Hindlimb muscle (tissue), 1 donor: ENCODE measurements at places on chromosomes 5 and 9. TPM values are rescaled to one million over a fixed set of nuclear protein-coding genes. Genes with fewer than 3 reads are reported as not detected.

The KCTD16 gene
- 0.08 TPM for polyA plus RNA-seq

The CYLC2 gene
- not detected for polyA plus RNA-seq

The ZNF483 gene
- polyA plus RNA-seq: 1.5 TPM

The GLDC gene
- 1.3 TPM for polyA plus RNA-seq

The HMCN2 gene
- polyA plus RNA-seq: 7.5 TPM

The SEC16A gene
- 38.4 TPM for polyA plus RNA-seq

The TAF11L13 gene
- polyA plus RNA-seq: not detected

The BTNL3 gene
- polyA plus RNA-seq: not detected

The SPATA31E1 gene
- polyA plus RNA-seq: not detected

The GPR21 gene
- 0.39 TPM for polyA plus RNA-seq

The CA9 gene
- polyA plus RNA-seq: 0.50 TPM

The CSF1R gene
- 45.1 TPM for polyA plus RNA-seq

The SPOCK1 gene
- 4.6 TPM for polyA plus RNA-seq

The PCDHGA5 gene
- polyA plus RNA-seq: 2.6 TPM

The ZFP2 gene
- polyA plus RNA-seq: 2.4 TPM

The ARSI gene
- 8.2 TPM for polyA plus RNA-seq

The MYOT gene
- polyA plus RNA-seq: 268 TPM

The FOXD4L5 gene
- polyA plus RNA-seq: 1.1 TPM

The RNF183 gene
- not detected for polyA plus RNA-seq

The FOXD4L4 gene
- polyA plus RNA-seq: not detected

The GRIA1 gene
- polyA plus RNA-seq: 0.28 TPM

The SLC25A51 gene
- 13.0 TPM for polyA plus RNA-seq

The TMEM252 gene
- polyA plus RNA-seq: 1.8 TPM

The PRR7 gene
- 0.96 TPM for polyA plus RNA-seq

The ADAMTS12 gene
- polyA plus RNA-seq: 18.2 TPM
